Inflammatory macrophage treated with lipopolysaccharide for 1 hour (primary cell): ENCODE measurements at places on chromosomes 7 and 10.

DNA sequence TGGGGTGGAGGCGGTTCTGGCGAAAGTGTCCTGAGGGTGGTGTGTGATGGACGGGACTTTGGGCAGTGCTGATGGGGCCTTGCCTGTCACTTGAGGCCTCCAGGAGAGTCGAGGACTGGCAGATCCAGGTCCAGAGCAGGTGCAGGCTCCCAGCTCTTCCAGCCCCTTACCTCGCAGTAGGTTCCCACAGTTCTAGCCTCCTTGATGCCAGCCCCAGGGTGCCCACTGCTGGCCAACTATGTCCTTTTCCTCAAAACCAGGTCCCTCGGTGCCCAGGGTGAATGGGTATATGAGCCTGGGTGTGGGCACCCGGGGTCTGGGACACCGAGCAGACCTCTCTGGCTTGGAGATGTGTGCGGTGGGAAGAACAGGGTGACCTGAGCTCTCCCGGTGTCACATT is 8.3 kb downstream of the FAM20C start:
- DNase-seq: no peak

DNA sequence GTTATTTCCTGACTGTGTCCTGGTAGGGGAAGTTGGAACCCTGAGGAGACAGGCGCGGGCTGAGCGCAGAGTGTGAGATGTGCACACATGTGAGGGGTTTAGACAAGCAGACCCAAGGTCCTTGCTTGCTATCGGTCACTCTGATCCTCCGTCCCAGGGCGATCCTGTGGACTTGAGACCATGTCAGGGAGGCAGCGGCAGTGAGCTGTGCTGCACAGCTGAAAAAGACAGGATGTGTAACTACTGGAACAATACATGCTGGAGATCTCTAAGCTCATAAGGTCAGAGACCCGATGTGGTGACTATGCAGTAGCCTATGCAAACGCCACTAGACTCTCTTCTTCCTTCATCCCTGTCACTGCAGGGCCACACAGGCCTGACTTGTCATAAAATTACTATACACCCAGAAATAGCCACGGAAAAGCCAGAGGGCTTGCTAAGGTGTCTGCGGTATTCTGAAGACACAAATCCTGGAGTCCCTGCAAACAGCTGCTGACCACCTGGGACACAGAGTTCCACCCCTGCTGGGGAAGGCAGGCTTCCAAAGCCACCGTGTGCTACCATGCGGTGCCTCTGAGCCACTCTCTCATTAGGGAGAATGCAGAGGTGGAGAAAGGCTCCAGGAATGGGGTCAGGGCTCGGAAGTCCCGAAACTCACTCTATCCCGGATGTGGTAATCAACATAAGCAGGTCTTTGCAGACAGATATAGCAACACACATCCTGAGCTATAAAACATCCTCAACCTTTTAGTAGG is 91.1 kb upstream of the DDC start:
- DNase-seq: no peak

GRCh38 chr10:5692461-5693358 is 8.1 kb downstream of the TASOR2 start:
- no peak for DNase-seq

GRCh38 chr7:99975782-99976521 is at the start of gene AZGP1:
TSS of gene AZGP1 (minus strand) at chr7:99976031. CDS start at chr7:99976020, 11 bp downstream.
- DNase-seq: no peak

- DNase-seq: no peak
Observed at GRCh38 chr7:47982610-47983009, 3.2 kb upstream of the HUS1 start.

- no peak for DNase-seq
Observed at GRCh38 chr7:10720042-10720441, 253.6 kb upstream of the PHF14 start.

DNA sequence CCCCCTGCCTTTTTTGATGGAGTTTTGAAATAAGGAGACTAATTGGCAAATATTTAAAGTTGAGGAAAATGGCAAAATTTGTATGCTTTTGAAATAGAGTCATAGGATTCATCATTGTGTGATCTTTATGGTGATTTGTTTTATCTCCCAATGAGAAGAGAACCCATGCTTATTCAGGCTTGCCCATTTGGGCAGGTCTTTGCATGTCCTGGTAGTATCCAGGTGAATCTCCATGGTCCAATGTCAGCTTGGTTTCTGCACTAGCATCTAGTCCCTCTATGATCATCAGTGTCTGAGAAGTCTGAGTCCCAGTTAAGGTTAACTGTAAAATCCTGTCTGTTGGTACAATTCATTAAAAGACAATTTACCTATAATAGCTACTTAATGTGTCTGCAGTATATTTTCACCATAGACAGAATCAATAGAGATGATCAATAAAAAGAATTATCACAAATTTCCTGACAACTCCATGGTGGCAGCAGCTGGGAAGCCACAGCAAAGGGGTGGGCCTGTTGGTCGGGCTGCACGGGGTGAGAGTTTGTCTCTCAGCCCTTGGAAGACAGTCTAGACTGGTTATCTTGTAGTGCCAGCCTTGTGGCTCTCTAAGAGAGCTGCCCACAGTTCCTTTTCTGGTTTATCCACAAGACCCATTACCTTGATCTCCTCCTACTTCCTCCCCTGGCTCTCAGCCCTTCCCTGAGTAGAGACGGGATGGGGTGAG is 22.2 kb upstream of the BMPER start:
- DNase-seq: no peak

GRCh38 chr7:106517508-106517907 is 143.4 kb downstream of the CCDC71L start:
- no peak for DNase-seq

GRCh38 chr10:15316871-15317464 is 54.1 kb downstream of the FAM171A1 start:
- DNase-seq: no peak

- no peak for DNase-seq
Observed at GRCh38 chr7:83015916-83016315, 146.8 kb downstream of the PCLO start.

DNA sequence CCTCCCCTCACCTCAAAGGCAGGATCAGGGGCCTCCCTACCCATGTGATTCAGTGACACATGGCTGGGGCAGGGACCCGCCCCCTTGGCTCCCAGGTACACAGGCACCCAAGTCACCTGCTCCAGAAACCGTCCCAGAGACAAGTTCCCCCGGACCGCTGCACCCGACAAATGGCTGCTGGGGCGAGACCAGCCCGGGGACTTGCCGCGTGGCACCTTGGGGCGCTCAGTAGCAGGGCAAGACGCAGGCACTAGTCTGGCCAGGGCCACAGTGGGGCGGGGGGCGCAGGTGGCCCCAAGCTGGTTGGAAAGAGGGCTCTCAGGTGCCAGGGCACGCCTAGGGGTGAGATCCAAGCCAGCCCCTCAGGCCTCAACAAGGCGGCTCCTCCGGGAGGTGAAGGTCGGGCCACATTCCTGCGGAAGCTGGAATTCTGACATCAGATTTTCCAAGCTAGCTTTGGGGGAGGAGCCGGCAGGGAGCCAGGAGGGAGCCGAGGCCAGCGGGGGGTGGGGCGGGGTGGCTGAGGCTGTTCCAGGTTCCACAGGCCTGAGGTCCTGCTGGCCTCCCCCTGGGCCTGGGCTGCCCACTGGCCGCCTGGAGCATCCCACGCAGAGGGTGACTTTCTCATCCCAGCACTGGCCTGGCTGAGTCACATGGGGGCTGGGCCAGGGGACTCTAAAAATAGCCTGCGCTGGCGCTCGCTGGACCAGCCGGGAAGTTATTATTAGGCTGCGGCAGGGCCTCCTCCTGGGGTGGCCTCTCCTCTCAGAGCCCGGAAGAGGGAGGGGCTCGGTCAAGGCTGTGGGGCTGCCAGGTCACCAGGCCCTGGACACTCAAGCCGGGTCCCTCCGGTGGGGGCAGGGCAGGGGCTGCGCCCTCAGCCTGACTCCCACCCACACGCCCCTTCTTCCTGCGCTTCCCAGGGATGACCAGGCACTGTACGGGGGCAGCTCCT is 20.5 kb upstream of the INPP5A start:
- DNase-seq: peak; percentile 62

- DNase-seq: peak; percentile 35
Observed at GRCh38 chr7:50792342-50793119, 9.8 kb upstream of the GRB10 start.

- no peak for DNase-seq
Observed at GRCh38 chr10:4070184-4070583, 285.2 kb upstream of the KLF6 start.

GRCh38 chr7:36847946-36848345 is 123.7 kb upstream of the AOAH start:
- DNase-seq: no peak

GRCh38 chr10:80861882-80862281 is 324.2 kb downstream of the SH2D4B start:
- DNase-seq: no peak

- no peak for DNase-seq
Observed at GRCh38 chr10:30536578-30536977, 93.0 kb downstream of the LYZL2 start.

GRCh38 chr10:484441-484924 is 205.0 kb downstream of the DIP2C start:
- peak; percentile 5 for DNase-seq

DNA sequence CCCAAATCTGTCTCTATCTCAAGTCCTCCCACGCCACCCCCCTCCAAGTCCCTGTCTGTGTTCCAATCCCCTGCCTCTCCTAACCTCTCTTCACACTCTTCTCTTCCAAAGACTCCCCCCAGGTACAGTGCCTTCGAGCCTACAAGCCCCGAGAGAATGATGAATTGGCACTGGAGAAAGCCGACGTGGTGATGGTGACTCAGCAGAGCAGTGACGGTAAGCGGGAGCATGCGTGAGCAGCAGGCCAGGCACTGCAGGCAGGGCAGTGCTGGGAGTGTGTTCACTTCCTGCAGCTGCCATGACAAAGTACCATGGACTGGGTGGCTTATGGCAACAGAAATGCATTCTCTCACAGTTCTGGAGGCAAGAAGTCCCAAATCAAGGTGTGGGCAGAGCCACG is 23.4 kb downstream of the ARHGEF5 start:
- DNase-seq: no peak

- DNase-seq: no peak
Observed at GRCh38 chr7:92754919-92755581, 81.3 kb downstream of the CDK6 start.

DNA sequence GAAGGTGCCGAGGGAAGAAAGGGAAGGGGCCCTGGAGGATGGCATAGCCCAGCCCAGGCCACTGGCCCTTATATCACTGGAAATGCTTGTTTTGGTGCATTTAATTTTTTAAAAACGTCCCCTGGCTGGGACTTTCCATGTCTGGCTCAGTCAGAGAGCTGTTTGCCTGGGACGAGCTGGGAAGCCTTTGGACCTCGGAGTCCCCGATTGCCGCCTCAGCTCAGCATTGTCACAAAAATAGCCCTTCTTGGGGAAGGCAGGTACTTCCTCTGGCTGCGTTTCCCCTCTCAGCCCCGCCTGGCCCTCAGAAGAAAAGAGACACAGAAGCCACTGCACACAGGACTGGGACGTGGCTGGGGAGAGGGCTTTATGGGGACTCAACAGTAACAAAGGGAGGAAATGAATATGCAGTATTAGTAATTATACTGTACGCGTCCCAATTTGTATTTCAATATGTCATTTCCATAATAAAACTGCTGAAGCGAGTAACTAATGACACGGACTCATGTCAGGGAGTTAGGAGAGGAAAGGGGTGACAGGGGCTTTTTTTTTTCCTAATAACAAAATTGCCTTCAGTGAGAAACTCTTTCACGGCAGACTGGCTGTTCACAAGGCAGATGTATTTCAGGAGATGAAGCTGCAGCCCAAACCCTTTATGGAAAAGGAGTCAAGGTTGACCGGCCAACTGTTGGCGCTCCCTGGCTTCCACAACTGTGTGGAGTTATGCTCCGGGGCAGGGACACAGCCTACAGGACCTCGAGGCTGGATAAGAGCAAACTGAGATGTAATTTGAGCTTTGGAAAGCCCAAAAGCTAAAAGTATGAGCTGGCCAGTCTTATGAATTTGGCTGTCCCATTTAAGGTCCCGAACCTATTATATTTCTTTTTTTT is 31.0 kb upstream of the MXI1 start:
- no peak for DNase-seq

- DNase-seq: no peak
Observed at GRCh38 chr10:8060010-8060703, 5.7 kb downstream of the GATA3 start.

GRCh38 chr7:214410-215212 is 22.2 kb downstream of the FAM20C start:
- no peak for DNase-seq

GRCh38 chr7:51304729-51305128 is 11.9 kb downstream of the COBL start:
- DNase-seq: no peak

GRCh38 chr7:88761779-88762178 is 2.3 kb downstream of the ZNF804B start:
- no peak for DNase-seq

GRCh38 chr10:57818522-57818921 is 449.2 kb downstream of the IPMK start:
- no peak for DNase-seq

GRCh38 chr10:27745732-27746396 is at the start of gene MKX:
TSS of gene MKX (minus strand) at chr10:27745819. CDS start at chr10:27743415, 2,404 bp downstream.
- DNase-seq: no peak

GRCh38 chr10:44865289-44865671 is 45.9 kb upstream of the TMEM72 start:
- DNase-seq: no peak

DNA sequence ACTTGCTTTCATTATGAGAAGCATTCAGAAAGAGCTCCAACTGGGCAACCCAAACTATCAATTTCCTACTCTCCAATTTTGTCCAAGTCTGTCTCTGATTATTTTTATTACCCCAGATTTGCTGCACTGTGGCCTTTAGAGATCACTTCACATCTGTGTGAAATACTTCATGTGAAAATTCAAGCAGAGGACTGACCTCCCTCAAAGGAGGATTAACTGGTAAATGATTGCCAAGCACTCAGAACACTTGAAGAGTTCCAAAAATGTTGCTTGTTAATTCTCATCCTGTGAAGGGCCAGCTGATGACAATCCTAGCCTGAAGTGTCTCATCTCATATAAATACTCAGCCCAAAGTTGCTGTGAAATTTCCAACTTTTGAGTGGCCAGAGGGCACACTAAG is 182.8 kb upstream of the DGKB start:
- no peak for DNase-seq

DNA sequence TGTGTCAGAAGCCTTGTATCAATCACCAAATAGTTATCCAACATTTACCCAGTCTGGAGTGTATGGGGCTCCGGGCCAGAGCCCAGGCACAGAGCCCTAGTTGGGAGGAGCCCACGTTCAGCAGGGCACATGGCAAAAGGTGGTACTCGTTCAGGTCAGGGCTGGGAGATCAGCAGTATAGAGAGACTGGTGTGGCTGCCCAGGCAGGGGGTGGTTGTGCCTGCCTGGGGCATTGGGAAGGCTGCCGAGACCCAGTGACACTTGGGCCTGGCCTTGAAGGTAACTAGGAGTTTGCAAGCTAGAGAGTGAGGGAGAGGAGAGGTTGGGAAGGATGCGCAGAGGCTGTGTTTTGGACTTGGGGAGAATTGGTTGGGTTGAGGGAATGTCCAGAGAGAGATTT is 48.9 kb upstream of the IGFBP3 start:
- no peak for DNase-seq

GRCh38 chr10:30662814-30663213 is 33.3 kb upstream of the LYZL2 start:
- peak; percentile 63 for DNase-seq

DNA sequence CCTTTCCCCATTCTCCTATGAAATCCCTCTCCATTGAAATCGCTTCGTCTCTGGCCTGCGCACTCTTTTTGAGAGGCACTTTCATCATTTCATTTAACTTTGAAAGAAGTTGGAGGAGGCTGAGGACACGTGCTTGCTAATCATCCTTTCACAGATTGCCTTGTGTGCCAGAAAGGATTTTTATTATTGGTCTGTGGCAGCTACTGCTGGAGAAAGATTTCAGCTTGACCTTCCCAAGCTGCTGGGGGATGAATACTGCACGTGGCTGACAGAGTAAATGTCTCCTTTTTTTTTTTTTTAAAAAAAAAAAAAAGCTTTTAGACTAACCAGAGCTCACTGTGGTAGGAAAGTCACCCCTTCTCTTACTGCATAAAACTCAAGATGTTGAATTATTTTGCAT is 44.2 kb upstream of the KCNIP2 start:
- no peak for DNase-seq
